ENCODE measurements at places on chromosomes 5 and 9.

DNA sequence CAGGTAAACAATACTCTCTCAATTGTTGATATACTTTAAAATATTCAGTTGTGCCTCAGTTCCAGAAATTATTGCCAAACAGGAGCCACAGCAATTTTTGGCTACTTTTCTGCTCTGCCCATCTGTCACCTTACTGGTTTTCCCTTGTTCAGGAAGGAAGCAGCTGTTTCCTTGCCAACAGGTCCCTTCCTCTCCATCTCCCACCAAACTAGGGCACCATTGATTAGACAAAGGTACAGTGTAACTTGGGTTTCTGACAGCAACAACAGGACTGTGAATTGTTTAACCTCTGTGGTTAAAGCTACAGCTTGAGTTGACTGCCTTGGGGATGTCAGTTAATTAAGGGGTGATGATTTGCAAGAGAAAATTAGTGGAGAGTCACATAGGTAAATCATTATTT lies 76.9 kb downstream of the PIP5K1B start:
- no peak for DNase-seq

GRCh38 chr5:65925044-65925600 lies 1.3 kb upstream of the ERBIN start:
- peak; percentile 91 for DNase-seq

DNA sequence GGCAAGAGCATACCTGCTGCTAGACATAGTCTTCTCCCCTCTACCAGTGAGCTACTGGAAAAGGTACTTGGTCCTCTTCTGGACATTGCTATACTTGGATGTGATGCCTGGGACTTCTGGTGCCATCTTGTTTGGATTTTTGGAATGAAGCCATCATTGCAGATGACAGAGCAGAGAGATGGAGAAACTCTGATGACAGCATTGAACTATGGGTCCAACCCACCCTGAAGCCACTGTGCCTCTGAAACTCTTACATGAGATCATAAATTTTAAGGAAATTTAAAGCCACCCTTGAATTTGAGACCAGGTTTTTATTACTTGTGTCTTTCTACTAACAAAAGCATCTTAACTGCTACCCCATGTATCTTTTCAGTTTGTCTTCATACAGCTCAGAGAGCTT lies 151.1 kb upstream of the SMIM23 start:
- DNase-seq, result no peak

DNA sequence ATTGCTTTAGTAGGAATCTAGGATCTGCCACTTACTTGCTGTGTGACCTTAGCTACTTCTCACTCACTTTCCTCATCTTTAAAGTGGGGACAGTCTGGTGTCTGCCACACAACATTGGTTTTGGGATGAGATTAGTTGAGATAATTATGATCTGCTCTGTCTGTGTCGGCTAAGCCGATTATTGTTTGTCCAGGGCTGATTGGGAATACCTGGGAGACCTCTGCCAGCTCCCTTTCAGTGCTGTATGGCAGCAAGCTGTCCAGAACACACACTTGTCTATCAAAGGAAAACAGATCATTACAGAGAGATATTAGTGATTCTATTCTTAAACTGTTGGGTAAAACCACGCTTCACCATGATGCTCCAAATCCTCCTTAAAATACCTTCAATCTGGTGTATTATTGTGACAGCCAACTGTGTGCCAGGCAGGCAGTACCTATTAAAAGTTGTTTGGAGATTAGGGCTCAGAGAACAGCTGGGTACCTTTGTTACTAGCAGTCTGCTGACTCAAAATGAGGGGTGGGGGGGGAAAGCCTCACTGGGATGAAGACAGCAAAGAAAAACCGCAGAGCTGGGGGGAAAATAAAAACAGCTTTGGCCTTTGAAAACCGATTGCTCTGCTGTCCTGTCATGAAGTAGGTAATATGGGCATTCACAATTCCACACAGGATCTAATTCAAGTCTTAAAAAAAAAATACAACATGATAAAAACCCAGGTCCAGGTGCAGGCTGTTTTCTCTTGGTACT lies 458.4 kb upstream of the C9orf72 start:
- no peak for DNase-seq

DNA sequence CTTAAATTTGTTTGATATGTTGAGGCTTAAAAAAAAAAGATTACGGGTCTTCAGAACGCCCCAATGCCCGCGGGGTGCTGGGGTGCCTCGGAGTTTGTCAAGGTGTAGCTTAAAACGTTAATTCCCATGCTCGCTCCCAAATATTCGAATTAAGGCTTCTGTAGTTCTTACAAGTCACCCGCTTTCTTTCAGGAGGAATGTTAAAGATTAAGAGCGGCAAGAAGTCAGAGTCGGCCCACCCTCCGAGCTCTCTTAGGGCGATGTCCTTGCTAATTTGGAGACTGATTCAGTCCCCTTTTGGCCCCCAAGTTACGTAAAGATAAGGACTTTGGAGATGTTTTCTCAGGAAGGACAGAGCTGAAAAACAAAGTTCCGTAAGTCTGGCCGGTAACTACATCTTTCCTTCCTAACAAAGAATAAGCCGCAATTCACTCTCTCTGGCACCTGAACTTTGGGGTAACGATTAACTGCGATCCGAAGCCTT lies 746 bp upstream of the NPM1 start:
- peak; percentile 29 for DNase-seq

DNA sequence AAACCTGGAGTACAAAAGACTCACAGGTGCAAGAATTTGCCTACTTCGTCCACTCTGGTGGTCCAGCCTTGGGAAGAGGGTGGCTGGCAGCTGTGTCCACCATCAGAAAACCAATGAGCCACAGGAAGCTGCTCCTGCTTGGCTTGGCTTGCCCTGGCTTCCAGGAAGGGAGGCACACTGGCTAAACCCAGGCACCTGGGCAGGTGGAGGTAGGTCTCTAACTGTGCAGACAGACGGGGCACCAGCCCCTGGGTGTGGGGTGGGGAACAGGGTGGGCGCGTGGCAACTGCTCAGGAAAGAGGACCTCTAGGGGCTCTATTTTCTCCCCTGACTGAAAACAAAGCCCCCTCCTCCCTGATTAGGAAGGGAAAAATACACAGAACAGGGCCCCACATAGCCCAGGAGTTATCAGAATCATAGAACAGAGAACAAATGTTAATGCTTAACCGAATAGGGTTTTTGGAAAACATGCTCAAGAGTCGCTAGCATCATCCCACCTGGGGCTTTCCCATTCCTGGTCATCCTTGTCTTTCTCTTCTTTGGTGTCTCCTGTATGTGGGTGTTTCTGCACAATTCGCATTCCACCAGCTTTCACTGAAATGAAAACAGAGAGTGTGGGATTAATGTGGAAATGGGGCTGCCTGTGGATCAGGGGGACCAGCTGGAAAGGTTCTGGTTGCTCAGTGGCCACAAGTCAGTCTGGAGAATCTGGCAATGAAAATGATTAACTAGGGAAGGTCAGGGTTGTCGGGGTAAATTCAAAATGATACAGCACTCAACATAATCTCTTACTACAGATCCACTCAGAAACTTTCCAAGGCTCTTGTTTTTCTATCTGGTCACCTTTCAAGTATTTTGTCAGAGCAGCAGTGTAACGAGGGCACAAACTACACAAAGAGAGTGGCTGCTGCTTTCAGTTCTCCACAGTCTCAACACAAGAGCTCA lies 13.1 kb downstream of the DAP start:
- no peak for DNase-seq

GRCh38 chr9:135785013-135785575 lies 83.1 kb downstream of the KCNT1 start:
- no peak for DNase-seq

- DNase-seq, result no peak
These were observed 1938.7 kb upstream of the NUDT12 start for GRCh38 chr5:105501315-105501714.

- no peak for DNase-seq
These were observed 2.2 kb downstream of the HSD17B3 start for GRCh38 chr9:96299823-96300222.

DNA sequence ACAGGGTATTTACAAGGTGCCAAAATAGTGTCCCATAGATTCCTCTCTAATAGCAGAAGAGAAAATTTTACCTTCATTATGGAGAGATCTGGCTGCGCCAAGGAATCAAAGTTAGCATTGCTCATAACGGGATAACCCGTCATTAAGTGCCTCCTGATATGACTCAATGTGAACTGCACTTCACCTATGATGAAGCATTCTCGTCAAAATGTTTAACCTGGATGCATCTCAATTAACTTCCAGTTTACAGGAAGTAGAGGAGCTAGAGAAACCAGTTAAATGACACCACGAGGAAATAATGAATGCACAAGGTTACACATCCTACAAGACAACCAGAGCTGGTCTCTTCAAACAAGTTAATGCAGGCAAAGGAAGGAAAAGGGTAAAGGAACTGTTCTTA lies 17.2 kb downstream of the FBXW11 start:
- DNase-seq, result no peak

DNA sequence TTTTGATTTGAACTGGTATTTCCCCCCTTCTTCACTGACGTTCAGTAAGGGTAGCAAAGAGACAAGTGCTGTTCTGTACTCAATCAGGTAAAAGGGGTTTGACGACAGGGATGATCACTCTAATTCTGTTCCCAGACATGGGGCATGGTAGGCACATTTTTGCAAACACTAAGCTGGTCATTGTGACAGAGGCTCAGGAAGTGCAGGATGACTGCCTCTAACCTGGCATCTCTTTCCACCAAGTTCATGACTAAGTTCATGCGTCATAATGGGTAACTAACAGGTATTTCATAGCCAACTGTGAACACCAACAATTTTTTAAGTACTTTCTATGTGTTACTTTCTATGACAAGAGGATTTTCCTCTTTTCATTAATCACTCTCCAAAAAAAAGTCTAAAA lies 166.5 kb downstream of the MAPKAP1 start:
- no peak for DNase-seq

GRCh38 chr5:171693412-171693811 lies 92.2 kb upstream of the SMIM23 start:
- DNase-seq, result no peak

DNA sequence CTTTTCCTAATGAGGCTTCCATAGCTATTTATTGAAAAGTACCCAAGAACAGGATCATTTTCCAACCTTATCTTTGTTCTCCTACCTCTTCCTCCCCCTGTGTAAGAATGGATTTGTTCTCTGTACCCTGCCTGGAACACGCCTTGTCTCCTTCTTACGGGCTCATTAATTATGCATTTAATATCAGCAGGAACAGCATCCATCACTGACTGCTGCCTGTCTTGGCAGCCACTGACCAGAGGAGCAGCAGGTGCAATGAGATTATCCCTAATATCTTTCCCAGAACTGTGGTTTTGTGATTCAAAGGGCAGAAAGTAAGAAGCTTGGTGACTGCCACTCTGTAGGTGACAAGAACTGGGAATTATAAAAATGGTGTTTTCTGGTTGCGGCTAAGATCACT lies 19.3 kb upstream of the INSYN2B start:
- DNase-seq, result no peak

DNA sequence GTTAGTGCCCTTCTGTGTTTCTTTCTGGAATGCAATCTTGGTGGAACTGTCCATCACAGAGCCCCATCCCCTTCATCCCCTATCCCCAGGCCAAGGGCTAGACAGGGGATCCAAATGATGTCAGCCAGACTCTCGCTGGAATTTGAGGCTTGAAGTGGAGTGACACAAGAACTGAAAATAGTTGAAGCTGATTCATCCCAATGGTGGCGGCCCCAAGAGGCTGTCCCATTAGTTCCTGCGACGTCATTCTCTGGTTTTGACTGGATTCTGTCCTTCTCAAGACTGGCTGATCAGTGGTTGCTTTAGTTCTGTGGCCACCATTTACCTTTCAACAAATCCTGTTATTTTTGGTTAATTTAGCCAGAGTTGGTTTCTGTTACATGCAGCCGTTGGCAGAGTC lies 59.9 kb downstream of the SUB1 start:
- no peak for DNase-seq

GRCh38 chr9:84271921-84272556 lies 68.5 kb downstream of the SLC28A3 start:
- no peak for DNase-seq

DNA sequence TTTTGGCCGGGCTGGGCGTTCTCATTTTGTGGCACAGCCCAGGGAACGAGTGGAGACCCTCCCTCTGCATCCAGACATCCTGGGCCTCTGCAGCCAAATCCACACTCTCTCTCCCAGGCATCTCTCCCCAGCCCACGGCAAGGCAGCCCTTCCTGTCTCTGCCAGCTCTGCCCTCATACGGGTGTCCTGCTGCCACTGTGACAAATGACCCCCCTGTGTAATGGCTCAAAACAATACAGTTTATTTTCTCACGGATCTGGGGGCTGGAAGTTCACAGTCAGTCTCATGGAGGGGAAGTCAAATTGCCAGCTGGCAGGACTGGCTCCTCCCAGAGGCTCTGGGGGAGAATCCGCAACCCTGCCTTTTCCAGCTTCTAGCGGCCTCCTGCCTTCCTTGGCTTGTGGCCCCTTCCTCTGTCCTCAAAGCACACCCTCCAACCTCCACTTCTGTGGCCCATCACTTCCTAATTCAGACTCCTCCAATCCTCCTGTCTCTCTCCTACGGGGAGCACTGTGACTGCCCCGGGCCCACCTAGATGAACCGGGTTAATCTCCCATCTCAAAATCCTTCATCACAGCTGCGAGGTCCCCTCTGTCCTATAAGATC lies 70.2 kb upstream of the COL5A1 start:
- DNase-seq, result peak; percentile 53

DNA sequence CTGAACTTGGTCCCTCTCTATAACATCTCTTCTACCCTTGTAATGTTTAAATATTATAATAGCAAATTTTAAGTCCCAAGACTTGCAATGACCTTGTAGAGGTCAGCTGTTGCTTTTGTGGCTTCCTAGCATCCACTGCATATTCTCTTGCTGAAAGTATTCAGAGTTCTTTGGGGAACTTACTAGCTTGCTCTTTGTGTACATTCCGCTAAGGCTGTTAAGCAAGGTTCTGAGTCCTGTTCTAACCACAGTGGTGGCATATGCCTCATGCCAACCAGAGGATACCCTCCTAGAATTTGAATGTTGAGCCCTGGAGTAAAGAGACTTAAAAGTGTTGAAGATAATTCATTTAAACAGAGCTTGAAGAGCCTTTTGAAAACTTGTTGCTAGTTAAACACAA lies 570.9 kb downstream of the TLE1 start:
- no peak for DNase-seq

- DNase-seq, result no peak
These were observed 138.9 kb downstream of the KCNN2 start for GRCh38 chr5:114500756-114501155.

DNA sequence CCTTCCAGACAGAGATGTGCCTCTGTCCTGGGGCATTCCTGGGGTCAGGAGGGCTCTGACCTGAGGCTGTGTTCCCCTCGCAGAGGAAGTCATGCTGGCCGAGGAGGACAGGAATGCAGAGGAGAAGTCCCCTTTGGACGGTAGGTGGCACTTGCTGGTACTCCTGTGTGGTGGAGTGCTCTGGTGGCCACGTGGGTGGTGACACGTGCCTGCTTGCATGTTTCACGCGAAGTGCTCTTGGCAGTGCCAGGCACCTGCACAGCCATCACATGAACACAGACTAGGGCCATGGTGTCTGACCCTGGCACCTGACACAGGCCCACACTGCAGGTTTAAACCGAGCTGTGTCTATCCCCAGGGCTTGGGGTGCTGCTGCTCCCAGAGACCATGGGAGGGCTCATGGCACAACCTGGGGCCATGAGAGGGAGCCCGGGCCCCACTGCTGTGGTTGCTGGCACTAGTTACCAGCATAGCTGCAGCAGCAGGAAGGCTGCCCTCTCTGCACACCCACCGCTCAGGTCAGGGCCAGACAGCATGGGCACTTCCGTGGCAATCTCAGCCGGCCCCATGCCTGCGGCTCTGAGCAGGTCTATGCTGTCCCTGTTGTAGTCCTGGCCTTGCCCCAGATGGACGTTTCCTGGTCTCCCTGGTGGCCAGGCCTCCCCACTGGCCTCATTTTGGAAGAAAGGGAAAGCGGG lies 79.3 kb downstream of the CACNA1B start:
- DNase-seq, result no peak

Measured in upper lobe of right lung (tissue), 1 donor.